Karpas-422 (cell line): ENCODE measurements at places on chromosomes 13 and 19. TPM values are rescaled to one million over a fixed set of nuclear protein-coding genes. Genes with fewer than 3 reads are reported as not detected.
A peak's percentile ranks its signal among the peaks of the same experiment; 100 is the strongest.

- DNase-seq: no peak
Measured at GRCh38 chr19:45096700-45097099, 3.7 kb downstream of the PPP1R37 start.

ANKLE1 gene
- 19.6 and 29.4 TPM in 2 replicates for total RNA-seq

DNA sequence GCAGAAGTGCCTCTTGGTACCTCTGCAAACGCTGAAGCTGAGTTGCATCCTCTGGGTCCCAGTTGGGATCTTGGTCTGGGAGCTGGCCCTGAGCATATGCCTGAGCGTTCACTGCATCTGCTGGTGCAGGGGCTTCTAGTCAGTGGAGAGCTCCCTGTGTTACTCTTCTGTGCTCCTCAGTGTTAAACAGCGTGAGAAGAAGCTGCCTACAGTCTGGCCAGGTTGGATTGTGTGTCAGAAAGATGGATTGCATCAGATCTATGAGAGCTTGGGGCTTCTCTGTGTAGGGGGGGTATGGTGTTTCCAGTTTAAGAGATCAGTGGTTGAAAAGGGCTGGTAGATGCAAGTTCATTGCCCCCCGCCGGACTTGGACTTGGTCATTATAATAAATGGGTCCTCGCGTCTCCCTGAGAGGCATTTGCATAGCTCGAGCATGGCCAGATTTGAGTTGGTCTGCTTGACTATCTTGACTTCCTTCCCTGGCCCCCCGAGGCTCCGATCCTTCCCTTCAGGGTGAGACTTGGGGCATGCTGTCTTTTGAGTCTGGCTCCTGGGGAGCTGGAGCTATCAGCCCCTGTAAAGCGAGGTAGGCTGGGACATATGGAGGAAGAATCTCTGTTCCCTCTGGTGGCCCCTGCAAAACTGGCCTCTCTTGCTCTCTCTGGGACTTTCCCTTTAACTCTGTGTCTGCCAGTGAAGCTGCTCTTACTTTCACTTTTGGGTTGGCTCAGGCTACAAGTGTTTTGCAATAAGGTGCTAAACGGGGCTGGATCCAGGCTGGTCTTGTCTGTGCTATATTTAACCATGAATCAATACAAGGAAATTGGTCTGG lies 52.9 kb downstream of the OR10H4 start:
- DNase-seq: peak; percentile 44

- DNase-seq: peak; percentile 87
Measured at GRCh38 chr19:18469069-18469846, 31.3 kb upstream of the ISYNA1 start.

DNA sequence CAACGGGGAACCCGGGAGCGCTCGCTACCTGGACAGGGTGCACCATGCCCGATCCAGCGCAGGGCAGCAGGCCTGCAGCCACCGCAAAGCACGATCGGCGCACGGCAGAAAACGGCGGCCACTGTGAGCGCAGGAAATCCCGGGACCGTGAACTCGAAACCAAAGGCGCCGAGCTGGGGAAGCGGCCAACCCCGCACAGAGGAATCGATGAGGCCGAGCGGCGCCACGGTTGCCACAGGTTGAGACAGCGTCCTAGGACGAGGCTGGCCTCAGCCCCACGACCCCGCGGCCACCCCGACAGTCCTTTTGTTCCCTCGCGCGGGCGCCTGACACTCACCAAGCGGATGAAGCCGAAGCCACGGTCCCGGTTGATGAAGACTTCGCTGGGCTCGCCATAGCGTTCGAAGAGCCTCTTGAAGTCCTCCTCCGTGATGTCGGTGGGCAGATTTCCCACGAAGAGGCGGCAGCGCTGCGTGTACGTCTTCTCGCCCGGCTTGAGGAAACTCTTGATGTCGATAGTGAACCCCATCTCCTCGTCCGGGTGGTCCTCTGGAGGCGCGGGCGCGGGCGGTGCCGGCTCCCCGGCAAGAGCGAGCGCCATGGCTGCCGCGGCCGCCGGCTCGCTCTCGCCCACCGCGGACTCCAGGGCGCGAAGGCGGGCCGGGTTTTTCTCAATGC lies 557 bp downstream of the PSPC1 start:
- peak; percentile 77 for DNase-seq

- DNase-seq: no peak
Measured at GRCh38 chr13:101267656-101268055, 148.7 kb downstream of the NALCN start.

CHST8 gene
- total RNA-seq: not detected in 2 replicates
